NCI-H1436 (cell line): ENCODE measurements at places on chromosomes 13 and 19.

DNA sequence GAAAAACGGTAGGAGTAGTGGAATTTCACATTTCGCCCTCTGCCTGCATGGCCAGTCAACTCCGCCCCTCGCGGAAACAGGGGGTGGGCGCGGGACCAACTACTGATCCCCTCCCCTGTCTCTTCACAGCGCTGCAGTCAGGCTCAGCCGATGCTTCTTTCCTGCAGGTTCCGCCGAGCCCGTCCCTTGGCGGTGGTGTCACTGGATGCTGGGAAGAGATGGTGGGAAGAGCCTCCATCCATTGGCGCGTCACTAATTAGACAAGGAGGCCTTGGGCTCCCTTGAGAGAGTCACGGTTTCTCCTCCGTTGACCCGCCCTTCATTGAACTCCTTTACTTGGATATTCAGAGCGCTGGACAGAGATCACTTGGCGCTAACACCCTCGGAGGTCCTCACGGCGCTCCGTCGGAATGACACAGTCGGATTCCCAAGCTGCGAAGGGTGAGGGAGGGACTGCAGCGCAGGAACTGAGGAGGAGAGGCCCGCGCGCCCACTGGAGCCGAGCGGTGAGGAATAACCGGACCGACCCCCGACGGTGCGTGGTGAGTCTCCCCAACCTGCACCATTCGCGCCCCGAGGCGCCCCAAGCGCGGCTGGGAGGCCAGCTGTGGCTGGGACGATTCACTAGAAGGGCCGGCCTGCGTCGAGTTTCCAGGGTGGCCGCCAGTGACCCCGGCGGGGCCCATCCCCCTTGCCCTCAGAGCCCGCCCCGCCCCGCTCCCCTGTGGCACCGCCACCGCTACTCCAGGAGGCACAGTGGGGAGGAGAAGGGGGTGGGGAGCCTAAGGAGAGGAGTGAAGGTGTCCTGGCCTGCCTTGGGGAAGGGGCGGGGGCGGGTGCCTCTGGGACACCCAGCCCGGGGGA is 11.2 kb upstream of the CEACAM21 start:
- no peak for DNase-seq

- DNase-seq: peak; percentile 88
Measured at GRCh38 chr13:112346173-112346898, 29.8 kb upstream of the SPACA7 start.

GRCh38 chr13:40388617-40389016 is 277.8 kb downstream of the FOXO1 start:
- no peak for DNase-seq

- no peak for DNase-seq
Measured at GRCh38 chr13:27250833-27251165, 559 bp upstream of the RPL21 start.

- DNase-seq: no peak
Measured at GRCh38 chr13:29936956-29937355, 86.5 kb upstream of the UBL3 start.

DNA sequence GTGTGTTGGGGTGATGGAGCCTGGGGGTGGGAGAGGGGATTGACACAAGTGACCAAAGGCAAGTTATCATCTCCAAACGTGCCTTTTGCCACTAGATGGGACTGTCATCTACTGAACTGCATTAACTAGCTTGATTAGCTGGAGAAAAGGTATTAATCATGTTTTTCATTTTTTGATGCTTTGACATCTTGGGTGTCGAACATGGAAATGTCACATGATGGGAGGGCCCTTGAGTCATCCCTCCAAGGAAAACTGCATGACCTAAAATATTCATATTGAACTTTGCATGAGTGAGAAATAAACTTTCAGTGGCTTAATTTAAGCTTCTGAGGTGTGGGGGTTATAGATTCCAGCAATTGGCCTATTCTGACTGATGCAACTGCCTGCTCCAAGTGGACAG is 73.3 kb downstream of the ALOX5AP start:
- no peak for DNase-seq

GRCh38 chr19:38251564-38252051 is 4.6 kb downstream of the PPP1R14A start:
- no peak for DNase-seq

GRCh38 chr13:50529154-50529882 is 314.2 kb downstream of the DLEU7 start:
- DNase-seq: peak; percentile 14

DNA sequence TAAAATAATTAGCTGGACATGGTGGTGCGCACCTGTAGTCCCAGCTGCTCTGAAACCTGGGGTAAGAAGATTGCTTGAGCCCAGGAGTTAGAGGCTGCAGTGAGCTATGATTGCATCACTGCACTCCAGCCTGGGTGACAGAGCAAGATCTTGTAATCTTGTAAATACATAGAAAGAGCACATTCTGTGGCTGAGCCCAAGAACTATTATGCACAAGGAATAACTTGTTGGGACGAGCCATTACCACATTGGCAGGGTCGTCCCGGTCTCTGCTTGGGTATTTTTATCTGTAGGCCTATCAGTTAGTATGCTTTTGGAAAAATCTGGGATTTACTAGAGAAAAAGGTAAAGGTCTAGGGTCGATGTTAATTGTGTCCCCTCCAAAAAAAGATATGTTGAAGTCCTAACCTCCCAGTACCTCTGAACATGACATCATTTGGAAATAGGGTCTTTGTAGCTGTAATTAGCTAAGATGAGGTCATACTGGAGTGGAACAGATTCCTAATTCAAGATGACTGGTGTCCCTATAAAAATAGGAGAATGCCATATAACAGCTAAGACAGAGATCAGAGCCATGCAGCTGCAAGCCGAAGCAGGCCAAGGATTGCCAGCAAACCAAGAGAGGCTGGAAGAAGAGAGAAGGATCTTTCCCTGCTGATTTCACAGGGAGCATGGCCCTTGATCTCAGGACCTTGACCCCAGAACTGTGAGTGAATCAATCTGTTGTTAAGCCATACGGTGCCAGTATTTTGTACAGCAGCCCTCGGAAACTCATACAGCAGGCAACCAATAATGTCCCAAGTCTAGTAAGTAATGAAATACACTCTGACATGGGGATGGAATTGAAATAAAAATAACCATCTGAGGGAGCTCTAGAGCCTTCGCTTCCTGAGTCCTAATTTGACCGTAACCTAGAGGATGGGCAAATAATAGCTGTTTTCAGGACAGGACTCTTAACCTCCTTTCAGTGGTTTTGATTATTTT is 77.0 kb downstream of the TM9SF2 start:
- no peak for DNase-seq

- DNase-seq: peak; percentile 66
Measured at GRCh38 chr19:2461751-2462634, 5.2 kb upstream of the LMNB2 start.

DNA sequence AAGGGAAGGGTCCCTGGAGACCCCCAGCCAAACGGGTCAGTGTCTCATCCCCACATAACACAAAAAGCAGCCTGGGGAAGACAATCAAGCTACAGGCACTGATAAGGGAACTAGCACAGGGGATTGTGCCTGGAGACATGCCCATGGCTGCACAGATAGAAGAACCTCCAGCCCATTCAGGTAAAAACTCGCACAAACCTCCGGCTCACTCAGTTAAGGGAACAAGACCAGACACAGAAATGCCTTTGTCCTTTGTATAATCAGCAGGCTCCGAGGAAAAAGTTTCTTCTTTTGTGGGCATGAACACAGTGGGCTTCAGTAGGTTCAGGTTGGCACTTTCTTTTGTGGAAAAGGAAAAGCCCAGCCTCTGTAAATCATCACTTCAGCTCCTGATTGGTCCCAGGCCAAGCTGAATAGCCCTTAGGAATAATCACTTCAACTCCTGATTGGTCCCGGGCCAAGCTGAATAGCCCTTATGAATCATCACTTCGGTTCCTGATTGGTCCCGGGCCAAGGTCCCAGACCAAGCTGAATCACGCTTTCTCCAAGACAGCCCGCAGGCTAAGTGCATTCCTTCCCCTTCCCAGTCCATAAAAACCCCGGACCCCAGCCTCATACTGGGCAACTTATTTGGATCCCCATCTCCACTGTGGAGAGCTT is 5.0 kb upstream of the ZNF230 start:
- no peak for DNase-seq

DNA sequence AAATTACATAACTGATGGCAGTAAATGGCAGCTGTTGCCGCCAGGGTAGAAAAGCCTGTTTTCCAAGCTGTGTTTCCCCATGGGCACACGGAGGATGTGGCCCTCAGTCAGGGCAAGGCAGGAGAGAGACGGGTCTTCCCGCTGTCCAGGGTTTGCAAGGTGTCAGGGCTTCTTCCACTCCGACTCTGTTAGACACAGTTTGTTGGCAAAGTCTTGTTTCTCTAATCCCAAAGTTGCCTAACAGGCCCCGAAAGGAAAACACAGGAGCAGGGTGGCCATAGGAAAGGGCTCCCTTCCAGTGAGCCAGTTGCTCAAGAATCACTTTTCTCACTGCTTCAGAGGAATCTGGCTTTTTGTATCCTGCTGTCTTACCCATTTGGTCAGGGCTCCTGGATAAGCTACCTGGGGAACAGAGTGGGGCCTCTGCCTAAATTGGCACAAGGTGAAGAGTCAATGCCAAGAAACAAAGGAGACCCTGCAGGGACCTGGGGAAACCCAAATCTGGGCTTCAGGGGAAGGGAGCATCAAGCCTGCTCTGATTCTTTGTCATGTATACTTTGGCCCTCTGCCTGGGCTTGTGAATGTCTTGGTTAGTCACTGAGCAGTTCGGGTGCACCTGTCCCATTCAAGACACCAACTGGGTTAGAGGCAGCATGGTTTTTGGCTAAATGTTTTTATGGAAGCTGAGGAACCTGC is 29.0 kb upstream of the CXCL17 start:
- peak; percentile 4 for DNase-seq

- DNase-seq: no peak
Measured at GRCh38 chr19:31483226-31483857, 134.1 kb upstream of the TSHZ3 start.

- DNase-seq: no peak
Measured at GRCh38 chr13:25654322-25654721, 282.5 kb downstream of the ATP8A2 start.

DNA sequence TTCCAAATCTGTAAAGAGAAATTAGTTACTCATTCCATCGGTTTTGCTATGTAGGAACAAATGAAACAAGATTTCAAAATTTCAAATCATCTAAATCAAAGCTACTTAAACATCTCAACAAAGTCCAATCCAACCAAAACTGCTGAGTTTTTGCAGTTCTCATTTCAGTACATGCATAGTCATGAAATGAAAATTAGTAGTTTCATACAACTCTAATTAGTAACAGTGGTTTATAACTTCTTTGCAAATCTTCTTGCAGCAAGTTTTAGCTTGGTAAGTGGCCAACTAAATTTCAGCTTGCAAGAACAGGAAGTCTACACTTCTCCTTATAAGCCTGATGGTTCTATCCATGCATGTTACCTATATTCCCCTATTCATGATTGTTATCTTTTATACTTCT is 75.6 kb downstream of the SPRY2 start:
- DNase-seq: no peak

DNA sequence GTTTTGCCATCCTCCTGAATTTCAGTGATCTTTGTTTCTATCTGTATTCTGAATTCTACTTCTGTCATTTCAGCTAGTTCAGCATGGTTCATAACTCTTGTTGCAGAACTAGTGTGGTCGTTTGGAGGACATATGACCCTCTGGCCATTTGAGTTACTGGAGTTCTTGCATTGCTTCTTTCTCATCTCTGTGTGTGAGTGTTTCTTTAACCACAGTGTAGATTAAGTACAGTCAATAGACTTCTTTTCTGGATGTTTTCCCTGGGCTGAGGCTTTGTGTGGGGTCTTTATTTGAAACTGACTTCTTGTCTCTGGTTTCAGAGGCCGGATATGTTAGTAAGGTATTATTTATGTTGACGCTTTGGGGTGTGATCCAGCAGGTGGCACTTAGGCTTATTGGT is 14.7 kb downstream of the IGFL2 start:
- DNase-seq: no peak

GRCh38 chr19:49212016-49212701 is 54.6 kb downstream of the TRPM4 start:
- peak; percentile 65 for DNase-seq

DNA sequence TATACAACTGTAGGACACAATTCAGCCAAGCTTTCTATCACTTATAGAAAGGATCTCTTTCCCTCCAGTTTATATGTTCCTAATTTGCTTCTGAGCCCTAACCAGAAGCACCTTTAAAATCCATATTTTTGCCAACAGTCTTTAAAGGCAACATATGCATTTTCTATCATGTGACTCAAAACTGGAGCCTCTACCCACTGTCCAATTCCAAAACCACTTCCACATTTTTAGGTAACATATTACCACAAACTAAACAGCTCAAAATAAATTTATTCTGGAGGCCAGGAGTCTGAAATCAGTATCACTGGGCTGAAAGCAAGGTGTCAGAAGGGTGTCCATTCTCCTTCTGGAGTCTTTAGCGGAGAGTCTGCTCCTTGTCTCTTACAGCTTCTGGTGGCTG is 15.9 kb upstream of the EFNB2 start:
- no peak for DNase-seq

GRCh38 chr13:58728126-58728525 is 1096.6 kb downstream of the PCDH17 start:
- peak; percentile 23 for DNase-seq

- DNase-seq: no peak
Measured at GRCh38 chr13:52414963-52415362, 9.0 kb upstream of the THSD1 start.

GRCh38 chr13:50403311-50403710 is 388.1 kb downstream of the KCNRG start:
- no peak for DNase-seq

- no peak for DNase-seq
Measured at GRCh38 chr13:76830805-76831204, 55.4 kb downstream of the KCTD12 start.

DNA sequence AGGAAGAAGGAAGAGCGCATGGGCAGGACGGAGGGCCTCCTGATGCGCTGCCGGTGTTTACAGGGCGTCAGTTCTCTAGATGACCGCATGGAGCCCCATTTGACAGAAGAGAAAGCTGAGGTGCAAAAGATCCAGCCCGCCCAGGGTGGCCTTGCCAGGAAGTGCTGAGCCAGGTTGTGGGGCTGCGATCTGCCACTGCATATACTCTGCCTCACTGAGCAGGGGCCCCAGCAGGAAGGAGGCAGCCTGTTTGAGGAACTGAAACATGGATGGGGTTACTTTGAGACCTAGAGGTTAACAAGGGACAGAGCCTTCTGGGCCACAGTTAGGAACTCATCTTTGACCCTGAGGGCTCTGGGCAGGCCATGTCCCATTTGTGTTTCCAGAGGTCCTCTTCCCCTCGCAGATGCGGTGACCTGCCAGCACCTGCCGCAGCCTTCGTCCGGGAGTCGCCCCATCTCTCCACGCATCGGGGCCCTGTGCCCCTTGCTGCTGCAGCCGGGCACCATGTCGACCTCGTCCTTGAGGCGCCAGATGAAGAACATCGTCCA is 3.2 kb downstream of the EPN1 start:
- no peak for DNase-seq

GRCh38 chr13:90751026-90751425 is 596.5 kb upstream of the MIR17HG start:
- no peak for DNase-seq
